ENCODE measurements at places on chromosomes 16 and 17.

DNA sequence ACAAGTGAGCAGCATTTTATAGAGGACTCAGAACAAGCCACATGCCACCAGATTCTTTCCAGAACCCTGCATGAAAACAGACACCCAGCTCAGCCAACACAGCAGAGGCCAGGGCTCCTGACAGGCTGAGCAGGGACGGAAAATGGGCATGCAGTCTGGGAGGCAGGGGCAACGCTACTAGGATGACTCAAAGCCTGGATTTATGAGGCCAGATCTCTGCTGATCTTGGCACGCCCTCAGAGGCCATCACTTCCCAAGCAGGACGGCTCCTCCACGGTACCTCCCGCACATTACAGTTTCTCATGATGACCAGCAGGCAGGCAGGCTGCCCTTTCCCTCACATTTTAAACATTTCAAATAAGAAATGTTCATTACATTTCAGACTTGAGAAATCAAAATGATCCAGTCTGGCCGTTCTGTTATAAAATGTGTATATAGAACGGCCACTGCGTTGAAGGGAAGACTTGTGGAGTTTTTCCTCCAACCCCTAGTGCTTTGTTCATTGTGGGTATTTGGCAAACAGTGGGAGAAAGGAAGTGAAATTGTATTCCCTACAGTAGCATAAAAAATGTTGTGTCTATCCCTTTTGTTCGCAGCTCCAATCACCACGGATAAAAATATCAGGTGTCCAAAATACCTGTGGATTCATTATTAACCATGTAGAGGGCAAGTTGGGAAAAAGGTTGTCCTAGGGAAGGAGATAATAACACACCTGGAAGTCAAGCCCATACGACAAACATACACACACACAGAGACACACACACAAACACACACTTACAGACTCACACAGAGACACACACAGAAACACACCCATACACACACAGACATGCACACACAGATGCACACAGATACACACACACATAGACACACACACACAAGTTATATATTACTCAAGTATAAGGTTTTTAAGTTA lies 64.8 kb upstream of the ADAMTS18 start:
- no peak for DNase-seq

DNA sequence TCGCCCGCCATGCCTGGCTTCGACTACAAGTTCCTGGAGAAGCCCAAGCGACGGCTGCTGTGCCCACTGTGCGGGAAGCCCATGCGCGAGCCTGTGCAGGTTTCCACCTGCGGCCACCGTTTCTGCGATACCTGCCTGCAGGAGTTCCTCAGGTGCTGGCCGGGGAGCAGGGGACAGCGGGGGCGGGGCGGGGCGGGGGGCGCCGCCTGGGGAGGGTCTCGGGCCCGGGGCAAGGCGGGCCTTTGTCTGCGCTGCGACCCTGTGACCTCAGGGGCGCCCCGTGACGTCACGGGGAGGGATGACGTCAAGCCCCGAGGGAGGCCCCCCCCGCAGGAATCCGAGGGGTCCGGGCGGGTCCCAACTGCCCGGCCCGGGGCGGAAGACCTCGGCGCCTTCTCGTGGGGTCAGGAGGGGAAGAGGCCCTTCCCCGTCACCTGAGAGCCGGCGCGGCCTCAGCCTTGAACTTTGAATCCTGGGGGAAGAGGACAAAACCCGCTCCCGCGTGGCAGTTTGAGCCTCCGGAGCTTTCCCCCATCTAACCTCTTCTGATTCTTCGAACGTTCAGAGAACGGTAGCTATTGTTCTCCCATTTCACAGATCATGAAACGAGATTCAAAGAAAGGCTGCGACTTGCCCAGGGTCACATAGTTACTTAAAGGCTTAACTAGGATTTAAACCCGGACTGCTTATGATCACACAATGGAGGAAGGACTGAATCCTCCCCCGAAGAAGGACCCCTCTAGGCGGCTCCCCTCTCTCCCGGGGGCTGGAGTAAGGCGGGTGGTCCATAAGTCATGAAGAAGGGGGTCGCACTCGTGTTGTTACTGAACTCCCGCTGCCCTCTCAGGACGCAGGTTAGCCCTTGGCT lies 527 bp downstream of the TRAF4 start:
- no peak for DNase-seq

DNA sequence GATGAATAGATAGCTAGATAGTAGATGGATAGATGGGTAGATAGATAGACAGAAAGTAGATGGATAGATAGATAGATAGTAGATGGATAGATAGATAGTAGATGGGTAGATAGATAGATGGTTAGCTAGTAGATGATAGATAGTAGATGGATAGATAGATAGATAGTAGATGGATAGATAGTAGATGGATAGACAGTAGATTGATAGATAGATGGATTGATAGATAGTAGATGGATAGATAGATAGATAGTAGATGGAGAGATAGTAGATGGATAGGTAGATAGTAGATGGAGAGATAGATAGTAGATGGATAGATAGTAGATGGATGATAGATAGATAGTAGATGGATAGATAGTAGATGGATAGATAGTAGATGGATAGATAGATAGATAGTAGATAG lies 40.4 kb downstream of the PIK3R5 start:
- no peak for DNase-seq

DNA sequence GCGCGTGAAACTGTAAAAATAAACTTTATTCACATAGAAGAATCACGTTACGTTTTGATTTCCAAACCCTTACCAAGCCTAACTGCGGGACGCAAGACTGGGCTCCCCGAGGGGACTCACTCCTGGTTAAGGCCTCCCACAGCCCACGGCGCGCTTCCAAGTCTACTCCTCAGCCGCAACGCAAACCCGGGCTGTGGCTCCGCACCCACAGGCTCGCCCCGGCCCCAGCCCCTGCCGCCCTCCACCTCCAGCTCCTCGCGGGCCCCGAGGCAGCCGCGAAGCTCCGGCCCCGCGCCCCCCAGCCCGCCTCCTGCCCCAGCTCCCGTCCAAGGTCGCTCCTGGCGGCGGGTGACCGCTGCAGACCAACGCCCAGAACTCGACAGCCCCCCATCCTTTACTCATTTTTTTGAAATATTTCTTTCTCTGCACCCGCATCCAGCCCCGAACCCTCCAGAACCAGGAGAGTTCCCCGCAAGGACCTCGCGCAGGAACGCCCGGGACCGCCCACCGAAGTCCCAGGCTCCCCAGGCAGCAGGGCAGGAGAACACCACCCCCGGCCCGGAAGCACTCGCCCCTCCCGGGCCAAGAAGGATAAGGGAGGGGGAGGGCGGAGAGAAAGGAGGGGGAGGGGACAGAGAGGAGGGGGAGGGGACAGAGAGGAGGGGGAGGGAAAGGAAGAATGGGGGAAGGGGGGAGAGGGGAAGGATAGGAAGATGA lies 912 bp downstream of the USP22 start:
- DNase-seq: no peak

GRCh38 chr17:36183001-36183971 lies 6.8 kb upstream of the TBC1D3B start:
- peak; percentile 80 for DNase-seq

All from amniotic stem cell (primary cell).